Activated T-helper 1 cell treated with anti-CD3 and anti-CD28 coated beads, Interleukin-2, amount 50 U/mL, for 16 hours (primary cell): ENCODE measurements at places on chromosomes 4 and X.

- DNase-seq: no peak
Measured at GRCh38 chrX:40285876-40286275, 188.1 kb upstream of the BCOR start.

- no peak for DNase-seq
Measured at GRCh38 chrX:72095370-72095769, 36.3 kb downstream of the RTL5 start.

DNA sequence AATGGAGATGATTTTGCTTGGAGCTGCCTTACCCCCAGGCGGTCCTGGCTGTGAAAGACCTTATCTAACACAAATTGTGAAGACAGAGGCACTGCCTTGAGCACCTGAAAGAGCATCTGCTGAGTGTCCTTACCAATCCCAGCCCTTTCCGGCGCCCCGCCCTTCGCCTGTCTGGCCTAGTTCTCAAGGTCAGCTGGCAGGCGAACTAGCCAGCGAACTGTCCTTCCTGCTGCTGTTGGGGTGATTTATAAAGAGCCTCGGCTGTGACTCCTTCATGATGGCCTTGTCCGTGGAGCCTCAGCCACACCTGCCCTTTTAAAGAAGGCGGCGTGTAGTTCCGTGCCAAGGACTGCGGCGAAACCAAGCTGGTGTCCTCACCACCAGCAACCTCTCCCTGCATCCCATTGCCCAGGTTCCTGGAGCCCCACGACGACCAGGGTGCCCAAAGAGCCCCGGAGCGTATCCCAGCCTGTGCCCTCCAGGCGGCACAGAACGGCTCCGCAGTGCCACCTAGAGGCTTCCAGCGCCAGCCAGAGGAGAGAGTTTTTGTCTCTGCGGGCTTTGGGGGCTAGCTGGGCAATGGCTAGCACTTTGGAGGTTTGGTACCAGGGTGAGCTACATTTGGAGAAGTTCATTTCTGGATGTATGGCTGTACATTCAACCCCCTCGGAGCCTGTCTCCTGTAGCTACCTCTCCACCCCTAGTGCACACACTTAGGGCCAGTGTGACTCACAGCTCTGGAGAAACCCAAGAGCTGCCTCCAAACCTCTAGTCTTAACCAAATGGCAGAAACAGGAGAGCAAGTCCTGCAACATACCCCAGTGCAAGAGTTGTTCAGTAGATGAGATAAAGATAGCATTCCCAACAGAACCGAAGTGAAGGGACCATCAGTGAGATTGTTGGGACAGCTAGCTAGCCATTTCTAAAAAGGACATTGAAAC is 36.8 kb upstream of the VMA21 start:
- DNase-seq: no peak

DNA sequence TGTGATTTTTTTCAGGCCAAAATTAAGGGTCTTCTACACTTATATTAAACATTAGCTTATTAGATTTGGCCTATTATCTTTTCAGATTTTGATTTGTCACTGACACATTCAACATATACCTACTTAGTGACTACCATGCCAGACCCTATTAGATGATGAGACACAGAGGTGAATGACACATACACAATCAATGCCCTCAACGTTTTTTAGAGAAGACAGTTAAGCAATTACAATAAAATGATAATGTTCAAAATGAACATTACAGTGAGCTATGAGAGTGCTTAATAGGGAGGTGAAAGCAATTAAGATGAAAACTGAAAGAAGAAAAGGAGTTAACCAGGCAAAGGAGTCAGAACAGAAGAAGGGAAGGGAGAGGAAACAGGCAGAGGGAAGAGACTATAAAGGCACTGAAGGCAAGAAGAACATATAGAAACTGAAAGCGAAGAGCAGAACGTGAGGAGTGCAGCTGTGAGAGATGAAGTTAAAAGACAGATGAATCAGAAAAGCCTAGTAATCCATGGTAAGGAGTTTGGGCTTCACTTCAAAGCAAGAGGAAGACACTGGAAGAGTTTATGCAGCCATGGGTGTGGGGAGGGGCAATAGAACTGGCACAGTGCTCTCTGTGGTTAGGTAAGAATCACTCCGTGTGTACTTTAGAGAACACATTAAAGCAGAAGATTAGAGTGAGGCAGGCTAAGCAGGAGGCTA is 119.0 kb downstream of the REELD1 start:
- no peak for DNase-seq

DNA sequence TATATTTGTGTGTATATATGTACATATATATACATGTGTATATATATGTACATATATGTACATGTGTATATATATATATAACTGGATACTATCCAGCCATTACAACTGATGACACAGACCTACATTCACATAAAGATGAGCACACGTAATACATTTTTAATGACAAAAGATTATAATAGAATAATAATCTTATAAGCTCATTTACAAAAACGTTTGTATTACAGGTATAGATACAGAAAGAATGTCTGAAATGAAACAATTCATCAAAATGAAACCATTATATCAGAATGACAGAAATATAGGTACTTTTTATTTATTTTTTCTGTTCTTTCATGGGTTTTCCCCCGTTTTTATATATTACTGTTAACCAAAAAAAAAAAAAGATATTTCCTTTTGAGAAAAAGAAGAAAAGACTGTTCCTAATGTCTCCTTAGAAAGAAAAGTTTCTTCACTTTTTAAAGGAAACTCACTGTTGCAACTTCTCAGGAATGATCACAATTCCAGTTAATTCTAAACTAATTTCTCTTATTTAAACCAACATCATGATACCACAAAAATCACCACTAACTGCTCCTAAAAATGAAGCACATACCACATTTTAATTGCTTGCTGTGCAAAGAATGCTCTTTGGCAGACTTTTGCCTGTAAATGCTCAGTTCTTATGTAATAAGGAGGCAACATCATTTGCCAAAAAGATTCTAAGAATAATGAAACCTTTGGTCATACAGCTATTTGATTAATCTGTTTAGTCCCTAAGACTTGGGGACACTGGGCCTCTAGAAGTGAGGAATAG is 18.9 kb downstream of the LEF1 start:
- no peak for DNase-seq

DNA sequence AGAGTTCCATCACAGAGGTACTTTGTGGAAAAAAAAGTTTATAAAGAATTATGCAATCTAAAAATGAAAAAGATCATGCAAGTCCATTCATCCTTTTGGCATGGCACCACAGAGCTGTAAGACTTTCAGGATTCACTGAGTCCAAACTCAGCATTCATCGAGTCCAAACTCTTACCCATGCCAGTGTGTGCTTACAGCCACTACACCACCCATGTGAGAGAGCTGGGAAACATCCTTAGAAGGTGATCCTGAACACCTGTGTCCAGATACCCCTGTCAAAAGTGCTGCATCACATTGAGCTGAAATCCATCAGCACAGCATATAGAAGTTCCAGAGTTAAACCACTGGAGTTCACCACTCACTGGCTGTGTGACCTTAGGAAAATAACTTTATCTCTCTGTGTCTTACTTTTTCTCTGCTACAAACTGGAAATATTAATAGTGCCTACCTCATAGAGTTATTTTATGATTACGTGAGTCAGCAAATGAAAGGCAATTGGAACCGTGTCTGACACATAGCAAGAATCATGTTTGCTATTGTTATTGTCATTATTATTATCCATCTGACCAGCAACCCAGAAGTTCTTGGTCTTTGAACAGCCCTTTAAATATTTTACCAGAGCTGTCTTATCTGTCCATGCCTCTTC is 115.0 kb upstream of the FTHL17 start:
- no peak for DNase-seq

DNA sequence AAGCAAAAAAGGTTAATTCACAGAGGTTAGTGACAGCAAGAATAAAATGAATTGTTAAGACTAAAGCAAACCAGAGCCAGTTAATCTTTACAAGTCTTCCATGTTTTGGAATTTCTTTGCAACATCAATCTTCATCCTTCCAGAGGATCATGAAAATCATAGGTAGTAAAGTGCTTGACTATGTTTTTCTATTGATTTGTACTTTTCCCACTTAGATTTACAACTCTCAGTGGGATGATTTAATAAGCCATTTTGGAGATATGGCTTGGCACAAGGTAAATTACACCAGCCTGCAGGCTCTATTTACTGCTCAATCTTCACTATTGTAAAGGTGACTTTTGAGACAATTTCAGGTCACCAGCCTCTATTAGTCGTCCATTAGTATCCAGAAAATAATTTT is 26.5 kb downstream of the MSL3 start:
- no peak for DNase-seq

DNA sequence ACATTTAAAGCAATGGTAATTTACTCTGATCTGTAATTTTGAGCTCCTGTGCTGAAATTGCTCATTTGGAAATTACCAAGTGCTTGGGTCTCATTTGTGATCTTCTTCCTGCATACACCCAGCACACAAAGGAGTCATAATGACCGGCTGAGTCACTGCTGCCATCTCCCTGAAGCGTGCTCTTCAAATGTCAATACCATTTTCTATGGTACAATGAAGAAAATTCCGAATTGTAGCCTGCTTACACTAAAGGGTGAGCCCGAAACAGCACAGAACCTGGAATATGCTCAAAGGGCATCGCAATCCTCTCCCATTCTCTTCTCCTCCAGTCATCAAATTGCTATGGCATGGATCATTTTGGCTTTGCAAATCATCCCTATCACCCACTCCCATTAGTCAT is 140.5 kb downstream of the GRIA3 start:
- DNase-seq: no peak

DNA sequence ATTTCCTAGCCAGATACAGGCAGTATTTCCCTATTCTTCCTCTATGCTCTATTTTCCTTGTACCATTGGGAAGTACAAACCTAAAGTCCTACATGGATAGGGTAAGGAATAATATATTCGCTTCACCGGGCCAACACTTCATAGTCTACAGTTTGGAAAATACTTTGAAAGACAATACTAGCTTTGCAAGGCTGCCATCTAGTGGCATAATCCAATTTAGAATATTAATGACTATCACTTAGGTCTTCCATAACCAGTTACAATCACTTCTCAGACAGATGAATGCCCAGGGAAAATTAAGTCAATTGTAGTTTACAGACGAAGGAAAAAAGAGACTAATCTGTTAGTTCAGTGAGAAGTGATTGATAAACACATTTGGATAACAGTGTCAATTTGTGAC is 141.0 kb upstream of the FAM47C start:
- DNase-seq: no peak

- no peak for DNase-seq
Measured at GRCh38 chrX:150703695-150703974, 10.4 kb downstream of the MTMR1 start.

DNA sequence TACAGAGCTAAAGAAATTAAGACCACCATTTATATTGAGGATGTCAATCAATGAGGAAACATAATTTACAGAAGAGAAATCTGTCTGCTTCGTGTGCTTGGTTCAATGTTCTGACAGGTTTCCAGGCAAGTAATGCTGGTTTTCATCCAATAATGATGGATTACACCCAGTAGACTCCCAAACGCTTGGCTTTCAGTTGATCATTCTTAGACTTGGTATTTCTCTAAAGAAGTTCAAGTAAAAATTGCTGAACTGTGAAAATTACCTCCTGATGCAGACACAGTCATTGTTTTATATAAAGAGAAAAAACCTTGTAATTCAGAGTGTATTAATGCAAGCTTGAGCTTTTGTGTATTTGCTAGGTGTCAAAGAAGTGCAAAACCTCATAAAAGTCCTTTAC is 85.0 kb downstream of the VCX3A start:
- DNase-seq: no peak

DNA sequence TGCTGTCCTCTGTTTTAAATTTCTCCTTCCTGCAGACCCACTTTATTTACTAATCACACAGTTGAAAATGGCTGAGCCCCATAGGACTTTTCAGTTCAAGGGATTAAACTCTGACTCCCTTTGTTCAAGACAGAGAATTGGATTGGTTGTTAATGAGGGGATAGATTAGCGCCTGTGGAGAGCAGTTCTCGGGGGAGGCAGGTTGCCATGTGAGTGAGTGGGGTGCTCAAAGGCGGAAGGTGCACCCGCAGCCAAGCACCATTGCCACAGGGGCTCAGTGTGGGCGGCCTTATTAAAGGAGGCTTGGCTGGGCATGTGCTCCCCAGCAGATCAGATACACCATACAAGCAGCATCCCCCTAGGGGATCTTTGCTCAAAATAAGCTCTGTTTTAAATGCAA is 7.9 kb upstream of the CBR4 start:
- DNase-seq: no peak

DNA sequence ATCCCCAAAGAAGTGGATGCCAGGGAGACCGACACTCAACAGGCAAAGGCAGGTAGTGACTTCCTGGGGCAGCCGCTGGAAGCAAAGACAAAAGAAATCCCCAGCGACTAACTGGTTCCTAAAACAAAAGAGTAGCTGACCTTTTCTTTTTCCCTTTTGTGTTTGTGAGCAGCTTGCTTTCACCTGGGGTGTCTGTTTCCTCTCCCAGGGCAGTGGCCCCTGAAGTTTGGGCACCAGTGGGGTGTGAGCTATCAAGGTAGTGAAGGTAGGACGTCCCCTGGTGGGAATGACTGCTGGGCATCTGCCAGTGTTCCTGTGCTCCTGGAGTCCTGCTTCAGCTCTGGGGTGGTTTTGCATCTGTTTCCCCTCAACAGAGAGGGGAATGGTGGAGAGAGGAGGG is 41.6 kb upstream of the STIM2 start:
- DNase-seq: no peak

- DNase-seq: peak; percentile 28
Measured at GRCh38 chr4:73257234-73257633, 1.4 kb downstream of the ANKRD17 start.

DNA sequence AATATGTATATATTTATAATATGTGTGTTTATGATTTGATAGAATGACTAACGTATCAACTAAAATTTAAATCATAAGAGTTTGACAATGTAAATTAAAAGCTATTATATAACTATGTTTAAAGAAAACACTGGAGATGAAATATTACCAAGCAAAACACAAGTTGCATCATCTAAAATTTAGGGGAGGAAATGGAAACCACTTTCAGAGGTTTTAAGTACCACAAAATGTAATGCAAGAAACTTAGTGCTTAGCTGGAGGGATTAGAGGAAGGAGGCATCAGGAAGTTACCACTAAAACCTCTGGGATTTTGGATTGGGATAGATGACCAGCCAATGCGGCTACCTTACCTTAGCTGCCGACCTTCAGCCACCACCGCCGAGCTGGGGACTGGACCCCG is 1192.1 kb upstream of the PRKX start:
- DNase-seq: no peak
